Activated naive CD8-positive, alpha-beta T cell treated with anti-CD3 and anti-CD28 coated beads for 36 hours (primary cell): ENCODE measurements at places on chromosomes 3 and 15.

GRCh38 chr3:188165596-188165995, 11.6 kb downstream of the LPP start:
- DNase-seq, result peak; percentile 12

DNA sequence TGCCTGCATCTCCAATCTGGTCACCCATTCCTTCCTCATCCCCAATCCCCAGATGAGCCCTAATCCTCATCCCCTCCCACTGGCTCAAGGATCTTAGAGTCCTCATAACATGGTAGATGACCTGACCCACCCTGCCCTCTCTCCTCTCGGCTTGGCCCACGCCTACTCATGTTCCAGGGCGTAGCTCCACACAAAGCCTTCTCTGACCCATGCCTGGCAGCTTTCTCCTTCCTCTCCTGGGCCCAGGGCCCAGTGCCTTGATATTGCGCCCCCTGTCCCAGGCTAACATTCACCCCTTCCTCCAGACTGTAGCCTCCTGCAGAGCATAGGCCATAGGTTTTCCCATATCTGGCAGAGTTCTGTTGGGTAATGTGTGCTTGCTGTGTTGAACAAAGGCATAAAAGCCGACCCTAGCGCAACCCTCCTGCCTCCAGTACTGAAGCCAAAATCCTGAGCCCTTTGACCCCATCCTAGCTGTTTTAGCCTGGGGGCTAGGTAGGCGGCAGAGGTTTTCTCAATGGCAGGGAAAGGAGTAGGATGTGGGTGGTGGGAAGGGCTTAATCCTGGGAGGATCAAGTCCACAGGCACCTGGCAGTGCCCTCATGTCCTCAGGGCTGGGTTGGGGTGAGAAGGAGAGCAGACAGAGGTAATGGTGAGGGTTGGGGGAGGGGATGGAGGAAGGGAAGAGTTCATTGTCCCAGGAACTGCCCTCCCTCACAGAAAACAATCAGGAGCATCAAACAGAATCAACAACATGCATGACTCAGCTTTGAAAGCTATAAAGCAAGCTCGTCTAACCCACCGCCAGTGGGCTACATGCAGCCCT, 35.5 kb downstream of the MESD start:
- no peak for DNase-seq

- no peak for DNase-seq
Observed at GRCh38 chr15:51325167-51325566, 13.2 kb downstream of the CYP19A1 start.

GRCh38 chr3:143771939-143772338, 76.3 kb downstream of the SLC9A9 start:
- DNase-seq, result no peak

- no peak for DNase-seq
Observed at GRCh38 chr15:95557226-95558046, 773.1 kb upstream of the NR2F2 start.

GRCh38 chr3:58424613-58425012, 9.0 kb downstream of the PDHB start:
- no peak for DNase-seq

DNA sequence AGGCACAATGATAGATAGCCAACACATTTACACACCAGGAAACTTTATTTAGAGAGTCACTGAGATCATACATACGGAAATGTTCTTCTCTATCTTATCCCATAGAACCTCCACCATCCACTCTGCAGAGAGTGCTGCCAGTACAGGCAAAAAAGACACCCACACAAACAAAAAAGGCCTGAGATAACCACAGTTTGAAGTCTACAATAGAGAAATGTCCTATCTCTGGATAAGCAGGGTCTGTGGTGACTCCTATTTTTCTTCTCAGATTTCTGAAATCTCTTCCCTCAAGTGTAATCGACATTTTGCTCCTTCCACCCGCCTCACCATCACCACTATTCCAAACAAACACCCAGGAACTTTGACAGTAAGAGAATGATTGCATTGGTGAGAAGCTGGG, 413.9 kb upstream of the NR2F2 start:
- DNase-seq, result no peak

DNA sequence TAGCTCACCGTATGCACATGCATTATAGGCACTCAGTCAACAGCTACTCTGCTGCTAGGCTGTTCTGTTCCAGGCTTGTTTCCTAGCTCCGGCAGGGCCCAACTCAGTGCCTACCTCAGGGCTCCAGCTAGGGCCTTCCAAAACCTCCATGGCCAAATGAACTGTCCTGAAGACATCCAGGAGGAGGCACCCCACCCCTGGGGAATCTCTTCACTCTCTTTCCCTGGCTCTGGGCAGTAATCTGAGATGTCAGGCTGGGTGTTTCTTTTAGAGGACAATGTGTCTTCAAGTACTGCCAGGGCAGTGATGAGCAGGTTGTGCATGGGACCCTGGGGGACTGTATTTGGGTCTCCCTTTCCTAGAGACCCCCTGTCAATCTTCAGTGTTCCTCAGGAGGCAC, 38.3 kb upstream of the TPM1 start:
- DNase-seq, result no peak

GRCh38 chr3:63193647-63194046, 84.5 kb upstream of the SYNPR start:
- DNase-seq, result no peak

DNA sequence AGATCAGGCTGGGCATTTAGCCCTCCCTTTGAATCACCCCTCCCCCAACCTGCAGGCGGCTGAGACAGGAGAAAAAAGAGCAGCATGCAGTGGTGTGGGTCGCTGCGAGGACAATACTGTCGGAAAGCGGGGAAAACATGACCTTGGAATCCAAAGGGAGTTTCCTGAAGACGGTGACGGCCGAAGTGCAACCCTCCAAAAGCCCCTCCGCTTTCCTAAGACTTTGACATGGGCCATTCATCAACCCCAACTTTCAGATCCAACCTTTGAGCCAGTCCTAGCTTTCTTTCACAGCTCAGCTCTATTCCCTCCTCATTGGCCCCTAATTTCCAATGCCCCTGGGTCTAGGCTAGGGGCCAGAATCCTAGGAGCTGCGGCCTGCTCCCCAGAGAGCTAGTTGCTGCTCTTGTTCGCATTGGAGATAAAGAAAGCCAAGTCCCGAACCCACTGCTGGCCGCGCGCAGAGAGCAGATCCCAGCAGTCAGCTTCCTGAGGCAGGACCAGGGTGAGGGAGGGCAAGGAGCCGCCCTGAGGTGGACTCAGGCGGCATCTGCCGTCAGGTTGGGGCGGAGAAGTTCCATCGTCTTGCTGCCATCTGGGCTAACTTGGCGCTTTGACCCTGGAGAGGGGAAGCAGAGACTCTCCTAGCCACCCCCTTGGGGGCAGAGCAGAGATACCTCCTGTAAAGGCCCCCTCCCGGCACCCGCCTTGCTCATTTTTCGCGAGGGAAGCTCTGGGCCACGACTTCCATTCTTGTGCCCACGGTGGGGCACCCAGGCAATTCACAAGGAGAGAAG, 914 bp downstream of the ZIC4 start:
- DNase-seq, result no peak

- DNase-seq, result no peak
Observed at GRCh38 chr15:76913737-76914136, 8.6 kb upstream of the SCAPER start.
